ENCODE measurements at places on chromosomes 4 and X.

GRCh38 chr4:46804781-46805413 is 104.1 kb downstream of the COX7B2 start:
- no peak for DNase-seq

DNA sequence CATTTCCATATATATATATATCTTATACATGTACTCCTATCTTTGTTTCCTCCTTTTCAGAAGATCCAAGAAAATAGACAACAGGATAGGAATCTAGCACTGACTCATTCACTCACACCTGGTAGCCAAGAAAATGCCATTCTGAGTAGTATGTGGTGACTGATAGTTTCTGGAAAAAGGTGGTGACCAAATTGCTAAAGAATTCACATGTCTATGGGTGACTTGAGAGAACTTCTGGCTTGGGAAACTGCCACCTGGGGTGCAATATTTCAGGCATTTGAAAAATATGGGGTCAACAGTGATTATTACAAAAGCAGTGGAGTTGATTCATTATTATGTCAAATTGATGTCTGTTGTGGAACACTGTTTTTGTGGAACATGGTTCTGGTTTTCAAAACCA is 605.1 kb downstream of the PCDH18 start:
- no peak for DNase-seq

GRCh38 chr4:142975618-142976017 is 129.5 kb upstream of the INPP4B start:
- no peak for DNase-seq

DNA sequence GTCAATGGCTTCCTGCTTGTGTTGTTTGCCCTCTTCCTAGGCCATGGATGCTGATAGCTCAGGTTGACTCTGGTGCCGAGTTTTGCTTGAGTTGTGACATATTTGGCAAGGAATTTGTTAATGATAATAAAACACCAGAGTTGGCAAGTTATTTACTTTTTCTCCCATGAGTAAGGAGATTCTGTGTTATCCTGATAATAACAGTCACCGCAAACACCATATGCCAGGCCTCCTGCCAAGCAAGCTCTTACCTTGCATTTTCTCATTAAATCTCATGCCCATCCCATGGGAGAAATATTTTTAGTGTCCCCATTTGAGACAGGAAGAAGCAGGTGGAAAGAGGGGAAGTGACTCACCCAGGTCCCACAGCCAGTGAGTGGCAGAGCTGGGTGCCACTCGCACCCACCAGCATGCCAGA is 67.4 kb upstream of the CLCN4 start:
- DNase-seq, result no peak

GRCh38 chrX:43500996-43501694 is 155.0 kb upstream of the MAOA start:
- DNase-seq, result no peak

GRCh38 chrX:53065104-53065503 is 16.5 kb downstream of the GPR173 start:
- no peak for DNase-seq

DNA sequence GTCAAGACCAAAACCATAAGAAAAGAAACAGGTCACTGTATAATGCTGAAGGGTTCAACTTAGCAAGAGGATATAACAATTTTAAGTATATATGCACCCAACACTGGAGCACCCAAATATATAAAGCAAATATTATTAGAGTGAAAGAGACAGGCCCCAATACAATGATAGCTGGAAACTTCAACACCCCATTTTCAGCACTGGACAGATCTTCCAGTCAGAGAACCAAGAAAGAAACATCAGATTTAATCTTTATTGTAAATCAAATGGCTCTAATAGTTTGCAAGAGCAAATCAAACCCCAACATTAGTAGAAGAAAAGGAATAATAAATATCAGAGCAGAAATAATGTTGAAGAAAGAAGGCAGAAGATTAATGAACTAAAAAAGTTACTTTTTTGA is 36.2 kb downstream of the MAGED4 start:
- DNase-seq, result no peak

DNA sequence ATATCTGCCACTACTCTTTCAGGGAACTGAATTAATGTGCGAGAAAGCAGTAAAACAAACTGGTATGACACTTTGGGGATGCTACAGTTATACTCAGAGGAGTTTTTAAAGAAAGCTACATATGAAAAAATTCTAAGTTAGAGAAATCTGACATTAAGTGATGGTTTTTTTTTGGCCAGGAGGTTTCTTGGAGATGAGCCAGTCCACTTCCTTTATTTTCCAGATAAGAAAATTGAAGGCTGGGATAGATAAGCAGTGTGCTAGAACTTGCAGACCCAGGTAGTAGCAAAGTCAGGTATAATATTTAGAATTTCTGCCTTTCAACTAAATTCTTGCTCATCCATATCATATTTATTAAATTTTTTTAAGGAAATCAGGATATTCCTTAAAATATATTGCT is 106.8 kb downstream of the FAT4 start:
- DNase-seq, result no peak

DNA sequence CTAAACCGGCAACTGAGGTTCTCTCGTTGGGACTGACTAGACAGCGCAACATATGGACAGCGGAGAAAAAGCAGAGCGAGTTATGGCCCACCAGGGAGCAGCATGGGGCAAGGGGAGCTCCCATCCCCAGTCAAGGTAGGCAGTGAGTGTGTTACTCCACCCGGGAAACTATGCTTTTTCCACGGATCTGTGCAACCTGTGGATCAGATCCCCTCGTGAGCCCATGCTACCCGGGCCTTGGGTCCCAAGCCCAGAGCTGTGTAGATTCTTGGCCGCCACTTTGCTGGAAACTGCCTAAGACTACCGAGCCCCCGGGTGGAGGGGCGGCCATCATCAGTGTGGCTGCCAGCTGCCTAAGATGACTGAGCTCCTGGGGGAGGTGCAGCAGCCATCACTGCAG is 140.9 kb downstream of the PAPSS1 start:
- DNase-seq, result no peak

DNA sequence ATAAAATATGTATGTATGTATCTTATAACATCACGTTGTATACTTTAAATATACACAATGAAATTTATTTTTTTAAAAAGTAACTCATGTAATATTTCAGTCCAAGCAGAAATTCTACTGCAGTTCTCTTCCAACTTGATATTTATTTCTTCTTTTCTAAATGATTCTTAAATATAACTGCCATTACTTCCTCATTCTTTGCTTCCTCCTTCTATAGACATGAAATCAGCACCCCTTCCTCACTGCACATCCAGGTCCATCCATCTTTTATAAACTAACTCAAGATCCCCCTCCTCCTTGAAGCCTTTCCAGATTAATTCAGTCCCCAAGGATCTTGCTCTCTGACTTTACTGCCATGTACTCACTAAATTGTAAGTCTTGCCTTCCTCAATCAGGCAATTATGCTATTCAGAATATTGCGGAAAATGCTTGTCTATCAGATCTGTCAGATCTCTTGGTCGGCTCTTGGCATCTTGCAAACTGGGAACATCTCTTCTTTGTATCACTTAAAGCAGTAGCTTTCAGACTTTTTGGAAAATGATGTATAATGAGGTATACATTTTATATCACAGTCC is 3.7 kb downstream of the GPRIN3 start:
- DNase-seq, result no peak

- no peak for DNase-seq
These were observed 37.6 kb upstream of the ERVMER34-1 start for GRCh38 chr4:52788806-52789205.
